Activated gamma-delta T cell (primary cell): ENCODE measurements at places on chromosomes 2 and 18.

GRCh38 chr2:134164306-134164705 lies 89.6 kb upstream of the MGAT5 start:
- DNase-seq: no peak

DNA sequence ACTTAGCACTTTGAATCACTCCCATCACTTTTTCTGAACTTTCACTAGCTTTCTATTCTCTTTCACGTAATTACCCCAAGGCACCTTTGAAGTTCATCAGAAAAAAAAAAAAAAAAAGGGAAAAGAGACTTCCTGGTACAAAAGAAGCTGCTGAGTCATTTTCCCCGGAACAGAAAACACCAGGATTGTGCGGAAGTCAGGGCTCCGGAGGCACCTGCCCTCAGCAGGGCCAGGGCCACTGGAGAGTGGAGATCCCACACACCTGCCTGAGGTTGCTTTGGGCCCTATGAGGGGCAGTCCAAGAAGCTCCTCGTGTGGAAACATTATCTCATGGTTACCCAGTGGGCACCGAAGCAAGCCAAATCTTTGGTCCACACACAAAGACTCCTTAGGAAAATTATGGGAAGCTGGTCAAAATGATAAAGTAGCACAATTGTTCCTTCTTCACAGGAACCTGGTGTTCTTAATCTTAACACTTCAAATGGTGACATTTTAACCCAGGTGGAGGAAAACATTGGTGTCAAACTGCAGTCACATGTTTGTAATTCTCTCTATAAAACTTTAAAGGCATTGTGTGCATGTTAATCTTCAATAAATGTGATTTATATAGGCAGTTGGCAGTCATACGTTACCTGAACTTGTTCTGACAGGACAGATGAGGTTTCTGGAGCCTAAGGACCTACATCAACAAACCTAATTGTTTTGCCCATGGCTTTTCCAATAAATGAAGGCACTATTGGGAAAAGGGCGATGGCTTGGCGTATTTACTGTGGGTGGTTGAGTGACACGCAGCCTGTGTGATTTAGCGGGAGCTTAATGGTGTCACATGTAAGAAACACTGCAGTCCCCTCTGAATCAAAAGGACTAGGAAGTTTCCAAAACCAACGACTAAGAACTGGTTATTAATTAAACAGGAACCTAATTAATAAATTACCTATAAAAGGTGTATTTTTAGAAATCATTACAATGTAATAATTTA lies 23.4 kb upstream of the FAM110C start:
- no peak for DNase-seq

DNA sequence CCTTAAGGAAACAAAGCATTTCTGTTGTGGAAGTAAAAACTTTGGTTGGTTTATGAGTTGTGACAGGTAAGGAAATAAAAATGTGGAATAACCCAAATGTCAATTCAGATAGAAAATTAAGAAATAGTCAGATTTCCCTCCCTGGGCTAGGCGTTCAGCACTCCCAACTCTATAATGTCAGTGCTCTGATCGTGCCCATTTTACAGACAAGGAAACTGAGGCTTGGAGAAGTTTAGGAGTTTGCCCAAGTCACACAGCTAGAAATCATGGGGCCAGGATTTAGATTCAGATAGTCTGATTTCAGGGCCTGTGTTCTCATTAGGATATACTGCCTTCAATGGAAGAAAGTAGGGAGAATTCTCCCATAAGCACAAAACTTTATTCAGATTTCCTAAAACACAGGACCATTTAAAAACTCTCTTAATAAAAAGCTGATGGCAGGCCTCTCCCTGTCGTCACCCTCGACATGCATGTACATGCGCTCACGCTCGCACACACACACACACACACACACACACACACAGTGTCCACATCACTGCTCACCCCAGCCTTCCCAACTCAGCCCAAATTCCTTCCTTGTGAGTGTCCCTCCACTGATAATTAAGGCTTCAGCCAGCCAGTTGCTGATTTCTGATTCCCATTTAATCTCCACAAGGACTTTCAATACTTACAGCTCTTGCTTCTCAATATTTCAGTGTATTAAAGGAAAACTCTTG lies 49.1 kb upstream of the SLC14A2 start:
- no peak for DNase-seq

- DNase-seq: no peak
Observed at GRCh38 chr2:66443979-66444861, 9.3 kb downstream of the MEIS1 start.

DNA sequence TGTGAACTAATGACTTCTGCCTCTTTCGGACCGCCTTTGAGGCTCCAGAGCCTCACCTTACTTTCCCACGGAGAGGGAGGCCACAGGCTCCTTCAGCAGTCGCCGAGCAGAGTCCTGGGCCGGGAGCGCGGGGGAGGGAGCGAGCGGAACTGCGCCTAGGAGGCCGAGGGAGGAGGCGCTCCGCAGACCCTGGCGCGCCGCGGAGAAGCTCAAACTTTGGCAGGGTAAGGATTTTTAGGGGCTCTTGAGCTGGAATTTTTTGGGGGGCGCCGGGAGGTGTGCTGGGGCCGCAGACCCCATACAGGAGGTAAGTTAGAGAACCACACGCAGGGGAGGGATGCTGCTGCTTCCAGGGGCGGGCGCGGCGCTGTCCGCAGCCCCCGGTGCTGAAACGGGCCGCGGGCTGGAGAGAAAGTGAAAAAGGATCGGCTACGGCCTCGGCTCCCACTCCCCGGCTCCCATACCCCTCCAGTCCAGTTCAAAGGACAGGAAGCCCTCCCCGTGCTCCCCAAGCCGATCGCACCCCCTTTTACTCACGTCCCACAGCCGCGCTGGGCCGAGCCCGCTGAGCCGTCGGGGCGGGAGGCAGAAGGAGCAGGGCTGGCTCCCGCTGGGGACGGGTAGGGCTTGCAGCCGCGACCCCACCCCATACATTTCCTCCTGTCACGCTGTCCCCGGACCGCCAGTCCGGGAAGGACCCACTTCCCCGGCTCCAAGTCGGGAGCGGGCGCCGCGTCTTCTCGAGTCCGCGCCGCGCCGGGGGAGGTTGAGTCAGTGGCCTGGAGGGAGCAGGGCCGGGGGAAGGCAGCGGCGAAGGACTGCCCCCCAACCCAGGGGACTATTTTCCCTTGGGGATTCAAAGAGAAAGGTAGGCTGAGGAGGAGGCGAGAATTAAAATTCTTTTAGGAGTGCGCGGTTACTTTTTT lies at the start of gene CNGA3:
CNGA3 (plus strand) TSS at position 146 of the 926 bp plus-strand sequence. CDS start 23,520 bp downstream, outside the sequence.
- no peak for DNase-seq

DNA sequence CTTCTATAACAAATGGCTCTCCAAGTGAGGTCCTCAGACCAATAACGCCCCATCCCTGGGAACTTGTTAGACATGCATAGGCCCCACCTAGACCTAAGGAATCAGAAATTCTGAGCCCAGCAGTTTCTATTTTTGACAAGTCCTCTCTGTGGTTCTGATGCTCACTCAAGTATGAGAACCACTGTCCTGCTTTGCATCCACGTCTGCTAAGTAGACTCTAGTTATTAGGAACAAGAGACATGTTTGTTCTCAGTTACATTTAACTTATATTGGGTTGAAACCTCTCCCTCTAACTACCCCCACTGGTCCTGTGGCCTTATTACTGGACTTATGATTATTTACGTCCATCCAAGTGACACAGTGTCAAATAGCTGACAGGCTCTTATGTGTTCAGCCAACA lies 70.3 kb downstream of the TMEM17 start:
- no peak for DNase-seq
